ENCODE measurements at places on chromosomes 6 and 20.

DNA sequence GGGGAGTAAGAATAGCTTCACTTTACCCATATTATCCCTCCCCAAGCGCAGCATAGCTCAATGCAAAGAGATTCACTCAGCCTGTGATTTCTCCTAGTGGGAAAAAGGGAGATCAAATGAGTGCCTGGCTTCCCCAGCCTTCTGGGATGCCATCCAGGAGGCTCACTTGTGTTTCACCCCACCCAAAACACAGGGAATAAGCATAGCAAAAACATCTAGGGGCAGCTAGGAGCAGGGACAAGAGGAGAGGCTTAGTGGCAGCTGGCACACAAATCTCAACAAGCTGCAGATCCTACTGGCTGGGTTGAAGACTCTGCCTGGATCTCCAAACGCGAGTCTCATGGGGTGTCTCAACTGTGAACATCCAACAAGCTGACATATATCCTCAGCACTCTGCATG, 715.8 kb downstream of the RNF144B start:
- no peak for DNase-seq

DNA sequence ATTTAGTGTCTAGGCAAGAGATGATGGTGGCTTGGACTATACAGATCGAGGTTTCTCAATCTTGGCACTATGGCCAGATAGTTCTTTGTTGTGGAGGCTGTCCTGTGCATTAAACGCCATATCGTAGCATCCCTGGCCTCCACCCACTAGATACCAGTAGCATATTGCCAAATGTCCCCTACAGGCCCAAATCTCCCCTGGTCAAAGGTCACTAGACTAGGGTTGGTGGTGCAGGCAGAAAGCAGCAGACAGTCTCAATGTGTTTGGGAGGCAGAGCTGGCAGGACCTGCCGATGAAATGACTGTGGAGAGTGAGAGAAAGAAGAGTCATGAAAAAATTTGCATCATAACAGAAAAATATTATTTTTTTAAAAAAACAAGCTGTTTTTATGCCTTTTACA, 63.0 kb downstream of the TRAM2 start:
- no peak for DNase-seq

DNA sequence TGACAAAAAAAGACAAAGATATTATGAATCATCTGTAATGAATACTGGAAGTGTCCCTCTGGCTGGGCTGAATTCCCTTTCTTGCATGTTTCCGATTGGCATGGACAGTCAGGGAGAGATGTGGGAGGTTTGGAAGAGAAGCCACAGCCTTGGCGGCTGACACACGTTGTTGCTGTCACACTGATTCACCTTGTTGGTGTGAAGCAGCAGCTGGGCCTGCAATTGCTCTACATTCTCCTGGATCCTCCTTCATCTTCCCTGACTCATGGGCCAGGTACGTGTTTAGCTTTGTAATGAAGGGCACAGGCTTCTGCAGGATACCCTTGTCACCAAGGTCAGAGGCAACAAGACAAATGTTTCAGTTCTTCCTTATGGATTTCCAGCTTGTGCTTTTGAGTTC, 13.4 kb upstream of the SMIM8 start:
- no peak for DNase-seq

DNA sequence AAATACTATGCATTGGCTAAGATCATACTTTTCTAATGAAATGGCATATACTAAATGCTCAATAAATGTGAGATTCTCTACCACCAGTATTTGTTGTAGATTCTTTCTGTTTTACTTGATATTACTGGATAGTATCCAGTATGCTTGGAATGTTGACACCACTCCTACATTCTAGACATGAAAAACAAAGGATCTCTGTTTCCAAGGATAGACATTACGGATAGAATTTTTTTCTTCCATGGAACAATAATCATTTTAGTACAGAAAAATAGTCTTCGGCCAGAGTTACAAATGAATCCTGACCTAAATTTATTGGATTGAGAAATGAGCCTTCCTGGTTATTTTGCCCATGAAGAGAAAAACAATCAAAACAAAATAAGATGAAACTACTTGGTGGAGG, 258.2 kb upstream of the NT5E start:
- DNase-seq = peak; percentile 42

DNA sequence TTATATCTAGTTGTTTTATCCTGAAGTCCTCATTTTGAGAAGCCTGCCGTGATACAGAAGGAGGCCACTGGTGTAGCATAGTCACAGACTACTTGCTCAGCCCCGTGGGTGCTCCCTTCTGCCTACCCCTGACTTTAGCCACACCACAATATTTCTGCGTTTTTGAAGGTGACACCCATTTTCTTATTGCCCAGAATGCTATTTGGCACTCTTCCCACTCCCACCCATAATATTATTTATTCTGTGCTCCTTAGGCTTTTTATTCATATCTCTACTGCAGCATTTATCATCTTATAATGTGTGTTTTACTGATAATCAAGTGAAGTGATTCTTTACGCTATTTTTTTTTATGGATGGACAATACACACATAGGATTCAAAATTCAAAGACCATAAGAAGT, 107.3 kb downstream of the OR2B2 start:
- no peak for DNase-seq

GRCh38 chr6:83921315-83921714, 61.8 kb downstream of the CYB5R4 start:
- DNase-seq = no peak

- DNase-seq = peak; percentile 8
Measured at GRCh38 chr6:70725817-70726415, 58.2 kb downstream of the SMAP1 start.

DNA sequence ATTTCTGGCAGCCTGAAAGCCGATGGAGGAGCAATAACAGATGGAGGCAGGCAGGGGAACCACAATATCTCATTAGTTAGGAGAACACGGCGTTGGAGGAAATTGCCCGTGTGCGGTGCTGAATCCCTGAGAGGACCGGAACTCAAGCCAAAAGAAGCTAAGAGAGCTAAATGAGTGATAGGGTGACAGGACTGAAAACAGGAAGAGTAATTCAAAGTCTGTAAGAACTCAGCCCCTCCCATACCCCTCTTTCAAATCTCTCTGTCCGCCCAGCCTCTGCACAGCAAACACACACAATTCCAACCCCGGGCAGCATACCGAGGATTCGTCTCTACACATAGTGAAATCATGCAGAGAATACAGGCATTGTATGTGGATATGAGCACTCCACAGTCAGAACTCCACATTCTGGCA, 2.6 kb upstream of the IPCEF1 start:
- peak; percentile 62 for DNase-seq

GRCh38 chr20:44309763-44310663, 989 bp downstream of the FITM2 start:
- no peak for DNase-seq

DNA sequence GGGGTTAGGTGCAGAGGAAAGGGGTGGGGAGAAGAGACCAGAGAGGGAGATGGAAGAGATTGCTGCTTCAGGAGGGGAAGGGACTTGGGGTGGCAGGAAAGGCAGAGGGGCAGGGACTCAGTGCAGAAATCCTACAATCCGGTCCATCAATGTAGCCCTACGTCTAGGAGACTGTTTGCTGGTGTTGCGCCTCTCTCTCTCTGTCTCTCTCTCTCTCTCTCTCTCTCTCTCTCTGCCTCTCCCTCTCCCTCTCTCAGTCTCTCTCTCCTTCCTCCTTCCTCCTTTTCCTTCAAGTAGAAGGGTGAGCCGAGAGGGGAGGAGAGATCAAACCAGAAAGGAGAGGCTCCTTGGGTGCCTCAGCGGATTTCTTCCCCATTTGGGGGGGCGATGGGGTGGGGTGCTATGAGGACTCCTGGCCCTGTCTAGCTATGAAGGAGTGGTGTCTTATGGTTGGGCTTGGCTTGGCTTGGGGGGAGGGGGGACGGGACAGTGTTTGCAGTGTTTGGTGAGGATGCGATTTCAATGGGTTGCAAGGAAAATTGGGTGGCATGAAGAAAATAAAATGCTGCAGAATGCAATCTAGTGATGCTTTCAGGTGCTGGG, 181.2 kb downstream of the TBXT start:
- DNase-seq = peak; percentile 59

DNA sequence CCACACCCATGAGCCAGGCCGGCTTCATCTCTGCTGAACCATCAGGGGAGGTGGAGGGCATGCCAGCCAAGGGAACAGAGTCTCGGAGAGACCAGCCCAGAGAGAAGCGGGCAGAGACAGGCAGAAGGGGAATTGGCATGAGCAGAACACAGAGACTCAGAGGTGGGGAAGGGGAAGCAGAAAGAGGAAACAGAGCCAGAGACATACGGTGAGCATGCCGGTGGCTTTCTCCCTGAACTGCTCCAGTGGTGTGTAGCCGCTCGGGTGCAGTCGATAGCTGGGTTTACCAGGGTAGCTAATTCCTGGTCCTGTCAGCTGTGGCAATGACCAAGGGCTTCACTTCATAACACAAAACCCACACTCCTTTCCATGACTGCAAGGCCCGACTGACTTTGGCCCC, 83.6 kb upstream of the CCDC167 start:
- DNase-seq = no peak

GRCh38 chr20:16283307-16283706, 289.9 kb downstream of the KIF16B start:
- DNase-seq = no peak

DNA sequence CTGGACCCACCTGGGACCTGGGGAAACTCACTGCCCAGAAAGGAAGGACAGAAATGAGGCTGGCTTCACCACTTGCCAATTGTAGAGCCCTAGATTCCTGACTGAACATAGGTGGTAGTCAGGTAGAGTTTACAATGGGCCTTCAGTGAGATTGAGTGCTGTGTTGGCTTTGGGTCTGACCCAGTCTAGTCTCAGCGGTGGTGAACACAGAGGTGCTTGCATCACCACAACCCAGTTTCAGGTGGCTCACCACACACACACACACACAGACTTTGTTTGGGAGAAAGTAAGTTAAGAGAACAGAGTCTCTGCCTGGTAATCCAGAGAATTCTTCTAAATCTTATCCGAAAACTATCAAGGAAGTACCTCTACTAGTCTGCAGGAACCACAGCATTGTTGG, 266.1 kb upstream of the EPHA7 start:
- no peak for DNase-seq

DNA sequence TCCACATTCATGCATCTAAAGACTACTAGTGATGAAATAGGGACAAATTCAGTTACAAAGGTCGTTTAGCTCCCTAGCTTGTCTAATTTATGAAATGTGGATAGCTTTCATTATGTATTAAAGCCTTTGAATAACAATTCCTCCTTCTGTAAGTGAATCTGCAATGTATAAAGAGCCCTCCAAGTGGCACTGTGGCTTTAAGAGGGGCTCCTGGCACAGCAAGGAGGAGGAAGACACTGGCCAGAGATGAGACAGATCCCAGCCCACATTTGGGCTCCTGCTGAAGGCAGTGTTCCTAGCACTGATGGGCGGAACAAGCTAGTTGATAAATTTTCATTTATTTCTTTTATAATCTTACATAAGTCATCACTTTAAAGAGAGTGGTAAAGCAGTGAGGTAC, 17.6 kb upstream of the FUCA2 start:
- no peak for DNase-seq

- no peak for DNase-seq
Measured at GRCh38 chr6:112030206-112030960, 23.5 kb upstream of the CCN6 start.

- no peak for DNase-seq
Measured at GRCh38 chr6:123089226-123089625, 93.2 kb downstream of the CLVS2 start.

GRCh38 chr6:168726312-168726856, 285.4 kb downstream of the SMOC2 start:
- no peak for DNase-seq

- peak; percentile 12 for DNase-seq
Measured at GRCh38 chr20:49505518-49505917, 23.1 kb upstream of the KCNB1 start.

DNA sequence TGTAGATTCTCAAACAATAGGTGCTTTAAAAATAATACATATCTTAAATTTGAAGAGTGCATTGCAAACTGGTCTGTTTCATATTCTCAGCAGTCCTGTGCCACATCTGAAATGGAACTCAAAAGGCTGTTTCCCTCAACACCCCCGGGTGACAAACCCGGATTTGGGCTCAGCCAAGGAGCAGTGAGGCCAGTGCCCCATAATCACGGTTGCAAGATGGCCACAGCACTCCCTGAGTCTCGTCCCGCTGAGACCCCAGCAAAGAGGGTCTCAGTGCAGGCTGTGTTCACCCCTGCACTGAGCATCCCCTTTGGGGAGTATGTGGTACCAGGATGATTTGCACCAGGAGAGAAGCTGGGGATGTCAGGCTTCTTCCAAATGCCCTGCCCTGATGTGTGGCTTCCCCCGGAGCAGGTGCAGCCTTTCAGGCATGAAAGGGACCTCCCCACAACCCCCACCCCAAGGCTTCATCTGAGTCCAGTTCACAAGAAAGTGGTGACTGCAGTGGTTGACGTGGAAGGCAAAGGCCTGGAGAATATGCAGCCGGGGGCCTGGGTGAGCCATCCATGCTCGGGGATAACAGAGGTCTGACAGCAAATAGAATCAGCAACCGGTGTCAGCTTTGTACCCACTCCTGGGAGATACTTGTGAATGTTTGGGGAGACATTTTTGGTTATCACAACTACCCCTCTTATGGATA, 202.9 kb downstream of the SYNDIG1 start:
- no peak for DNase-seq

GRCh38 chr6:5025911-5026819, 22.3 kb upstream of the RPP40 start:
- no peak for DNase-seq

- no peak for DNase-seq
Measured at GRCh38 chr20:59340201-59340885, 39.9 kb downstream of the EDN3 start.

DNA sequence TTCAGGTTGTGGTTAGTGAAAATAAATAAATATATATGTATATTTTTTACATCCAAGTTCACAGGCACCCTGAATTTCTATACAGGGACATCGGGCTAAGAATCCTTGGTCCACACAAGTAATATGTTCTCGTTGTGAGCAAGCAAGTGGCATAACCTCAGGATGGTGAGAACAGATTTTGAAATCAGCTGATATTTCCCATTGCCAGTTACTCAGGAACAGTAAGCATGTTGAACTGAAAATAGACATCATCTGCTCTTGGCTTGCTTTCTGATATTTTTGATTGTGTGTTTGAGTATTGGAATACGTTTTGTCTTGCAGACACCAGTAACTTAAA, 87.7 kb downstream of the TRMT6 start:
- DNase-seq = no peak

DNA sequence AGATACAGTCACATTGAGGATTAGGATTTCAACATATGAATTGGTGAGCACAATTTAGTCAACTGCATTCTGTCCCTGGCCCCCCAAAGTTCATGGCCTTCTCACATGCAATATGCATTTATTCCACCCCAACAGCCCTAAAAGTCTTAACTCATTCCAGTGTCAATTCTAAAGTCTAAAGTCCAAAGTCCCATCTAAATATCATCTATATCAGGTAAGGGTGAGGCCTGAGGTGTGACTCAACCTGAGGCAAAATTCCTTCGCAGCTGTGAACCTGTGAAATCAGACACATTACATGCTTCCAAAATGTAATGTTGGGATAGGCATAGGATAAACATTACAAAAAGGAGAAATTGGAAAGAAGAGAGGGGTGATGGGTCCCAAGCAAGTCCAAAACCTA, 27.8 kb downstream of the CLIC5 start:
- no peak for DNase-seq

- DNase-seq = no peak
Measured at GRCh38 chr6:66578362-66578761, 871.3 kb upstream of the EYS start.
